Caki2 (cell line): ENCODE measurements at places on chromosomes 3 and 15. TPM values are rescaled to one million over a fixed set of nuclear protein-coding genes. Genes with fewer than 3 reads are reported as not detected.

The ACTC1 gene
- not detected in 2 replicates for total RNA-seq

The HIGD2B gene
- total RNA-seq, result not detected in 2 replicates

The RTP1 gene
- total RNA-seq, result not detected in 2 replicates

The EHD4 gene
- total RNA-seq, result 3.0 and 3.8 TPM in 2 replicates

The NR2E3 gene
- total RNA-seq, result not detected in 2 replicates

The SLC49A4 gene
- total RNA-seq, result 1.9 and 2.7 TPM in 2 replicates
